ENCODE measurements at places on chromosomes 7 and 10.

GRCh38 chr10:514137-514671 lies 175.3 kb downstream of the DIP2C start:
- DNase-seq = no peak

DNA sequence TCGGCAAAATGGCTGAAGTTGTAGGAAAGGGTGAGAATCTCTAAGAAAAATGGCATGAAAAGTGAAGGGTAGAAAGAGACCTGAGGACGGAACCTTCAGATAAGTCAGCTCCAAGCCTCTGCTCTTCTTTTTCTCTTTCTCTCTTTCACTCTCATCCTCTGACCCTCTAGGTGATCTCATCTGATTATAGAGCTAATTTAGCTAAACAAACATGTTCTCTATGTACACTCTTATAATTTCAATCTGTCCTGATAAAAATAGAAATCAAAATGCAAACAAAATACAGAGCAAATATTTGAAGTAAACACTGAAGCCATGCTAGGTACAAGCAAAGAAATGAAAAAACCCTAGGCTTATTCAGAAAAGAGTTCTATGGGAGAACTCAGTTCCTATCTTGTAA lies 14.4 kb upstream of the CUBN start:
- DNase-seq = no peak

GRCh38 chr7:101754424-101755159 lies 62.8 kb upstream of the CUX1 start:
- peak; percentile 58 for DNase-seq

GRCh38 chr10:103491729-103492364 lies 1.7 kb upstream of the NEURL1 start:
- no peak for DNase-seq

DNA sequence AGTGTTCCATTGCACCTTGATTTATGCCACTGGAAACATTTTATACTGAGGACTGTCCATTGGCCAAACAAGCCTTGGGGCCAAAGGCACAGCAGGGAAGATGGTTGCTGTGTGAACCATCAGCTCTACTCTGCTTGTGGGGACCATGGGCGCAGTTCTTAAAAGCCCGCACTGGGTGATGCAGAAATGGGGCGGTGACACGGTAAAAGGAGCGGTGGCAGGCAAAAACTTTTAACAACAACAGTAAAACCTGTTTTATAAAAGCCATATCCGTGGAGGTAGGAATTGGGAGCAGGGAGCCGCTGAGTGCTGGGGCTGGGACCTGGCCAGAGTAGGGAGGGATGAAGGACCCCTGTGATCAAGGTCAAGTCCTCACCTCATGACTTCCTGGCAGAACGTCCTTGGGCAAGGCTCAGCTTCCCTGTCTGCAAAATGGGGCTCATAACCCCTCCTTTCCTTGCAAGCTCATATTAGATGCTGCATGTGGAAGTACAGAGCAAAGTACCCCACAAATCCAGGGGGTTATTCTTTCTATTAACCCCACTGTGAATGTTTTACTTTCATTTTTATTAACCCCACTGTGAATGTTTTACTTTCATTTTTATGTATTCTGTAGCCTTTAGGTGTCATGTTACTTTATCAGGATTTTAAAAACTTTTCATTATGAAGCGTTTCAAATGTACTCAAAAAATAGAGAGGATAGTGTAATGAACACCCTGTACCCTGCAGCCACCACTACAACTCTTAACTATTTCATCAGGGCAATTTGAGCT lies 78.3 kb downstream of the GRK5 start:
- DNase-seq = no peak

- no peak for DNase-seq
Observed at GRCh38 chr10:14016011-14016536, 314.6 kb downstream of the FRMD4A start.

DNA sequence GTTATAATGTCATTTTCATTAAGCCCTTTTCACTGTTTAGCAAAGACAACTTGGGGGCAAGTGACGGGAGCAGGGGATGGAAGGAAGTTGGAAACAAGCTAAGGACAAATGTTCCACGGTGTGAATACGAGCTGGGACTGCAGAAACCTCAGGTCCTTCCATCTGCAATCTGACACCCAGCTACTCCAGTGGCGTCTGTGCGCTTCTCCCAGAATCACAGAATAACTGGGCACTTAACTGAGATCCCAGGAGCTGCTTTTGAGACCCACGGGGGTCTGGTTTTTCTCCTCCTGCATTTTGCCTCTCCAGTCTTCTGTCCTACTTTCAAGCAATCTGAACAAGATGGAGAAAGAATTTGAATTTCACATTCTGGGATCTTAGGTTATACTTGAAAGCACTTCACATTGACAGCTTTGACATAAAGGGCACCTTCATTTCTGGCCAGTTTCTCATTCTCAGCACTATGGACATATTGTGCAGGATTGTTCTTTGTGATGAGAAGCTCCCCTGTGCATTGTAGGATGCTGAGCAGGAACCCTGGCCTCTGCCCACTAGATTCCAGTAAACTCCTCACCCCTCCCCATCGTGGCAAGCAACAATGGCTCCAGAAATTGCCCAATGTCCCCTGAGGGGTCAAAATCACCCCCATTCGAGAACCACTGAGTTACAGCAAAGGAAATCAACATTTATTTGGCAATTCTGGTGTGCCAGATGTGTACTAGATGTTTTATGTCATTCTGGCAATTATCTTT lies 194.1 kb downstream of the CACNB2 start:
- no peak for DNase-seq

DNA sequence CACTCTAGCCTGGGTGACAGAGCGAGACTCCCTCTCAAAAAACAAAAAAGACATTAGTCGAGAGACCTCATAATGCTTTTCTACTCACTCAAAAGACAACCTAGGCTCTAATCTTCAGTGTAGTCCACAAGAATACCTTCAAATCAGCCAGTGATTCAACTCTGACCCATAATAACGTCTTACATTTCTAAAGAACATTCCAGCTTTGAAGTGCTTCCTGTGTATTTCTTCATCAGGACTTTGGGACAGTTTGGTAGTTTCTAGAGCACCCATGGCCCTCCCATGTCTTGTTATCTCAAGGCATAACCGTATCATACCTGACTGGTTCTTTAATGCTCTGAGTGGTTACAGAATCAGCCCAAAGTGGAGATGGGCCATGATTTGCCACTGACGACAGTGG lies 221.3 kb downstream of the SKIDA1 start:
- no peak for DNase-seq

- DNase-seq = no peak
Observed at GRCh38 chr10:31940839-31941653, 12.4 kb upstream of the ARHGAP12 start.

DNA sequence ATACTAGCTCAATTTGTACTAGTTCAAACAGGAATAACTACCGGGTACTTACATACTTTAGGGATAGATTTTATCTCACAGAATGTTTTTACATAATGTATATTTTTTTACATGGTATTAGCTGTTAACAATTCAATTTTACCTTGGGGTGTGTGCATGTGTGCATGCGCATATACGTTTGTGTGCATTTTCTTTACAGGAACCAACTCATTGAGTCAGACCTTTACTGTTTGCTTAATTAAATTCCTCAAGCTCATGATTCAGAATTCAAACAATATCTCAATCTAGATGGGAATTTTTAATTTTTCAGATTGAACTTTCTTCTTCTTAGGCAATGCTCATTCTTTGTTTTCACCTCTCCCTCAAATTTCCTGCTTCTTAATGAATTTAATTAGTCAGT lies 24.7 kb upstream of the WASL start:
- no peak for DNase-seq

DNA sequence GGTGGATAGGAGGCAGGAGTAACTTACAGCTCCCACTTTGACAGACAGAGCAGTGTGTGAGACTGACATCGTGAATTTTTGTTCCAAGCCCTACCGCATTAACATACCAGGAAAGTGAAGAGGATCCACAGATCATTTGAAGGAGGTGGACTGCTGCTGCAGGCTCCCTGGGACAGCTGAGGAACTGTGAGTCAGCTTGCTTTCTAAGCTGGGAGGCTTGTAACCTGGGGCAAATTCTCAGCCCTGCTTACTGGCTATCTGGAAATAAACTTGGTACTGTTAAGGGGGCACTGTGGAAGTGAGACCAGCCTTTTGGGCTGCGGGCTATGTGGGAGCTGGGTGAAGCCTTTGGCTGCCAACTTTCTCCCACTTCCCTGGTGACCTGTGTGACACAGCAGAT lies 1202.5 kb downstream of the DNAJB9 start:
- no peak for DNase-seq

DNA sequence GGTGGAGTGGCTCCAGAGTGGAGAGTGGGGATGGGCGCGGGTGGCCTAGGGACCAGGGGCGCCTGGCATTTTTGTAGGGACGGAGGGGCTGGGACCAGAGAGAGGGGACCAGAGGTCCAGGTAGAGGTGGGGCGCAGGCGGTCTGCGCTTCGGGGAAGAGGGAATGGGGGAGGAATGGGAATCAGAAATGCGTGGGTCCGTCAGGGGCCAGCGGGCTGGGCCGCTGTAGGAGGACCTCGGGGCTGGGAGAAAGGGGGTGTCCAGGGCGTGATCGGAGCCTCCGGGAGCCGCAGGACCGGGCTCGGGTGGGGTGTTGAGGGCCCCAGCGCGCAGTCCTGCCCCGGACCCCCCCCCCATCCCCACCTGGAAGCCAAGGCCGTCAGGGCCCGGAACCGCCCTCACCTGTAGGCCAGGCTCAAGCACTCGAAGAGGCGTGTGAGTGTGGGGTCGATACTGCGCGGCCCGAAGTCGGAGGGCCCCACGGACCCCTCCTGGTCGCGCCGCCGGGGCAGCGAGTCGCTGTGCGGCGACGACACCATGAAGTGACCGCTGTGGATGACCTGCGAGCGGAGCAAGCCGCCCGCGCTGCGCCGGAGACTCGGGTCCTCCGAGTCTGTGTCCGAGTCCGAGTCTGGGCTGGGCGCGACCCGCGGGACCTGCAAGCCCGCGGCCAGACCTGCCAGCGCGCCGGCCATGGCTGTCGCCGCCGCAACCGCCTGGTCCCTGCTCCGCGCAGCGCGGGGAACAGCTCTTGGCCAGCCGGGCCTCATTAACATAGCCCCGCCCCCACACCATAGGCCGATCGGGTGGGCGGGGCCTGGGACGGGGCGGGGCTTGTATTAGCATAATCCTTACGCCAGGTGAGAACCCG lies at the start of gene MLXIPL:
Gene MLXIPL, minus strand, starts transcription at position 725 of the 871 bp plus-strand sequence. Its CDS starts 30 bp downstream, at position 695.
- DNase-seq = no peak

DNA sequence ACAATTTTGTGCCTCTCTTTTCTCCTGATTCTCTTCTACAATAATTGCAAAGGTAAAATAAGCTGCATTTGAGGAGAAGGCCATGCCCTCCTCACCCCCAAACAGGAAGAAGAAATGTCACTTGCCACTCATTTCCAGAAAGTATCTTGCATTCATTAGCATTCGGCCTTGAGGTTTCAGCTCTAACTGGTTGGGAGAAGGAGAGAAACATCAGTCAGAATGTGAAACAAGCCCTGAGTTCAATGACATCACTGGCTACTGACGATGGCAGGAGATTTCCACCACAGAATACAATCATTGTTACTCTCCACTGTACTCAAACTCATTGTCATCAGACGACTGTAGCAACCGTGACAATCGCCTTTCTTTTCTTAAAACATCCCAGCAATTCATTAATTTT lies 72.8 kb downstream of the PRKCQ start:
- no peak for DNase-seq

DNA sequence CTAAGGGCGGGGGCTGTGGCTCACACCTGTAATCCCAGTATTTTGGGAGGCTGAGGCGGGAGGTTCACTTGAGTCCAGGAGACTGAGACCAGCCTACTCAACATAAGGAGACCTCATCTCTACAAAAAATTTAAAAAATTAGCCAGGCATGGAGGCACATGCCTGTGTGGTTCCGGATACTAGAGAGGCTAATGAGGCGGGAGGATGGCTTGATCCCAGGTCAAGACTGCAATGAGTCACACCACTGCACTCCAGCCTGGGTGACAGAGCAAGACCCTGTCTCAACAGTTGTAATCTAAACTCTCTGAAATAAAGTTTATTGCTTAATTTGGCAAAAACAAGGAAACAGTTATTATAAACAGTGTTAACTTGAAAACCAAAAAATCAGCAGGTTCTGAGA lies 123.3 kb downstream of the USP6NL start:
- no peak for DNase-seq

- DNase-seq = no peak
Observed at GRCh38 chr10:36114913-36115312, 472.8 kb upstream of the FZD8 start.

DNA sequence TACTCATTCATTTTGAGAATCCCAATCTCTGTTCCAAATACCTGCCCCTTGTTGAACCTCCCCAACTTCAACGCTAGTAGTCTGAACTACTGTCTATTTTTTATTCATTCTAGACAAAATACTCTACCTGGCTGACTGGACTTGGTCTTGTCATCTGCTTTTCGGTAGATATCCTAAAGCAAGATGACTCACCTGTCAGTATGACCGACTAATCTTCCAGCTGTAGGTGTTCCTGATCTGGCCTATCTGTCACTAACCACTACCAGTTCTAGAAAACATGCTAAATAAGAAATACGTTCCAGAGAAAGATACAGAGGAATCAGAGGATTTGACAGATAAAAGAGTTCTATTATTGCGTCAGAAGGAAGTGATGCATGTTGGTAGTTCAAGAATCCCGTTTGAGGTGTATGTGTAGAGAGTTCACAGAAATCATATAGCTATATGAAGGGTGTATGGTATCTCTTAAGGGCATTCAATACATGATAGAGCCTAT lies 81.1 kb downstream of the IDE start:
- no peak for DNase-seq

DNA sequence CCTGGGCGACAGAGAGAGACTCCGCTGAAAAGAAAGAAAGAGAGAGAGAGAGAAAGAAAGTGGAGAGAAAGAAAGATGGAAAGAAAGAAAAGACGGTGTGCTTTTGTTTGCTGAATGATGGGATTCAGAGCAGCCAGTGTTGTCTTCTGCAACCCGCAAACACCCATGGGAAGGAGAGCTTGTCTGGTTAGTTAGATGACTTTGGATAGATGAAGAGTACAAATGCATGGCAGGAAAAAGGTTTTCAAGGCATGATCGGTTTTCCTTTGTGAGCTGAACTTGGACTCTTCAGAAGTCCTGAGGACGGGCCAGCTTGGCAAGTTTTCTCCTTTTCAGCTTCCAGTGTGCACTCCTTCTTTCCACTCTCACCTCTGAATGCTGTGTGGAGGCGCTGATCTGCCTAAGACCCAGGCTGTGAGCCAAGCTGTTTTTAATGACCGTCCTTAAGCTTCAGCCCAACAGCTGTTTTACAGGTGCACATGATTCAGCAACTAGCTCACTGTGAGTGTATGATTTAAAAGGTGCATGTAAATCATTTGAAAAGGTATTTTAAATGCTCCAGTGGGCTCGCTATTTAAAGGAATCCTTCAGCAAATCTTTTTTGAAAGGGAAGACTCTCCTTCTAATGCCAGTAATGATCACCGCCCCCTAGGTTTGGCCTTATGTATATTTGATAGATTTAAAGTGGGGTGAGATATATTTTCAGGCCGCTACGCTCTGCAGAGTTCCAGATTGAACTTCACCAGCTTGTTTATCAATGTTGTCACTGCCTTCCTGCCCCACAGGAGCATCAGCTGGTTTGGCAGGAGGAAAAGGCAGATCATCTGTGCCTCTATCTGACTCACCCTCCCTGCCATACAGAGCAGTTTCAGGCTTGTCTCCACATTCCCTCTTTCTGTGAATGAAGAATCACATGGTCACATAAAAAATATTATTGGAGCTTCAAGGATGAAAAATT lies 115.0 kb downstream of the PLXDC2 start:
- DNase-seq = no peak

- DNase-seq = no peak
Observed at GRCh38 chr7:137395420-137395819, 51.9 kb upstream of the PTN start.

- DNase-seq = no peak
Observed at GRCh38 chr7:112130729-112131410, 75.3 kb downstream of the DOCK4 start.

Data from DND-41 (cell line).